AG04450 (cell line): ENCODE measurements at places on chromosomes 7 and 10. TPM values are rescaled to one million over a fixed set of nuclear protein-coding genes. Genes with fewer than 3 reads are reported as not detected.

DNA sequence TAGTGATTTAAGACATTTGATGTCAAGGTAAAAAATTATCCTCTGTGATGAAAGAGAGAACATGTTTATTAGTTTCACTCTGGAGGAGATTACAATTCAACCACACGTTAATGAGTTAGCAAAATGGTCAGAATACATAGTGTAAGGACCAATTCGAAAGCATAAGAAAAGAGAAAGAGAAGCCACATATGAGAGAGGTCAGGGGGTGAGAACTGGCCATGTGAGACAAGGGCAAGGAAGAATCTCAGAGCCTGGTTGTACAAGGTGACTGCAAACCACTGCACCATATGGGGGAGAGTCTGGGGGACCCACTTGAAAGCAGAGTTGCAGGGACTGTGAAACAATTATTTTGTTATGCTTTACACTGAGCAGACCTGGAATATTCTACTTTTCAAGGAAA, 27.7 kb upstream of the BET1 start:
- DNase-seq = no peak

The NRG3 gene
- polyA plus RNA-seq = not detected in 2 replicates

DNA sequence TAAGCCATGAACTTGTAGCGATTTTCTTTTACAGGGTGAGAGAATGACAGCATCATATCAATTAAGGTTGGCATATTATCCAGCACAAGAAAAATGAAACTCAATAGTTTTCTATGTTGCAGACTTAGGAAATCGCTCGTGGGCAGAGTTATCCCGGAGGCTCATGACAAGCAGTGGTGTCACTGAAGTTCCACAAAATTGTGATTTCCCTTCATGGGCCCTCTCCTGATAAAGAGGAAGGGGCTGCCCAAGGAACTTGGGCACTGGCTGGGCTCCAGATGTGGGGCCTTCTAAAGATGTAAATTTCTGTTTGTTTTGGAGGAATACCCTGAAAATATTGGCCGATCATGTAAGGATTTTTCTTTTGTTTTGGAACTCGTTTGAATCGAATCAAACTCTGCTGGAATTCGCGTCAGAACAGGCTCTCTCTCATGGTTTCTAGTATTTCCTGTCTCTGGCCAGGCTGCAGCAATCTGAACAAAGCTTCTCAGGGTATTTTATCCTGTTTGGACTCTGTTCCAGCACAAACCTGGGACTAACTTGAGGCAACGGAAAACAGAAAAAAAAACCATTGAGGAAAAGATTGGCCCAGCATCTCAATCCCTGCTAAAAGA, 340.6 kb upstream of the NRP1 start:
- no peak for DNase-seq

DNA sequence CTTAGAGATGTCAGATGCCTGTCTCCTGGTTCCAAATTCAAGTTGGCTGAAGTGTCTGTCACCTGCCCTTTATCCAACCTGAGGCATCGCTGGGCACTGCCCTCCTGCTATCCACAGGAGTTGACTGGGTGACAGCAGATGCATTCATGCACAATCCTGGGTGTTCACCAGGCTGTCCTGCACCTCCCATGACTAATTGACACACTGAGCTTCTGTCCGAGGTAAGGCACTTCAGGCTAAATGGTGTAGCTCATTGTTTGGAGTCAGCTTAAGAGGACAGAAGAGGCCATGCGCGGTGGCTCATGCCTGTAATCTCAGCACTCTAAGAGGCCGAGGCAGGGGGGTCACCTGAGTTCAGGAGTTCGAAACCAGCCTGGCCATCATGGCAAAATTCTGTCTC, 2.4 kb downstream of the UCMA start:
- DNase-seq = no peak

The TRIM50 gene
- not detected in 2 replicates for polyA plus RNA-seq

DNA sequence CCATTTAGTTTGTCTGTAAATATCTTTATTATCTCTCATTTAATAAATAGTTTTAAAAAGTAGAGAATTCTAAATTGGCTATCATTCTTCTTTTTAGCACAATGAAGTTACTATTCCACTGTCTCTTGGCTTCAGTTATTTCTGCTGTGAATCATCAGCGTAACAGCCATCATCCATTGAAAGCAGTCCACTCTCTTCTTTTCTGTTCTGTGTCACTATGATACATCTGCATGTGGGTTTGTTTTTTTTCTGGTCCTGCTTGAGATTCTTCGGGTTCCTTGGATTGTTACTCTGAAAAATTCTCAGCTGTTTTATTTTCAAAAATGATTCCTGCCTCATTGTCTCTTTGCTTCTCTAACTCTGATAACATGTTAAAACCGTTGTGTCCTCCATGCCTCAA, 52.5 kb downstream of the CSGALNACT2 start:
- no peak for DNase-seq

GRCh38 chr10:72270607-72271281, 3.0 kb upstream of the DDIT4 start:
- no peak for DNase-seq

GRCh38 chr7:96794063-96794462, 84.4 kb upstream of the SEM1 start:
- no peak for DNase-seq

GRCh38 chr7:129469930-129470329, 32.4 kb upstream of the SMKR1 start:
- DNase-seq = no peak

DNA sequence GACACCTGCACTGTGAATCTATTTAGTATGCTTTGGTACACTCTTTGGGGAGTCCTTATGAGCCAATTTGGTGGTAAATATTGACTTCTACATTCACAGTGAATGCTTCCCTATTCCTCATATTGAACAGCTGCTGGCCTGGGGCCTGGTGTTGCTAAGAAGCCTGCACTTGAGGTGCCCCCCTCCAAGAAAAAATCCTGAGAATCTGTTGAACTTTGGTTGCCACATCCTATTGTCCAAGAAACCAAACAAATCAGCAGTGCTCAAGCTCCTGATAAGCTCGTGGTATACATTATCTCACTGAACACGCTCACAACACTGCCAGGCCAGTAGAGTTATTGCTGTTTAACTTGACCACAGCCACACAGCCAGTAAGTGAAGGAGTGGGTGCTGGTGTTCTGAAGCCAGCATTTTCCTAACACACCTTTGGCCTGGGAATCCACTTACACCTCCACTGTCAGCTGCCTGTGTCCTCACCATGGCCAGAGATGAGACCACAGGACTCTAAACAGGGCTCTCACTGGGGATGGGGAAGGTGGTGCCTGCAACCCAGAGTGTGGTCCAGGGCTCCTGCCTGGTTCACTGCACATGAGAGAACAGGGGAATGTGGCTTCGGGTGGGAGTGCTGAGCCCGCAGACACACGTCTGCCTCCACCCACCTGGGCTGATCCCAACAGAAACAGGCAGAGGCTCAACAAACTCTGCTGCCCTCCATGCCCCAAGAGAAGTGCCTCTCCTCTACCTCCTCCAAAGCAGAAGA, 6.7 kb downstream of the DDC start:
- no peak for DNase-seq

GRCh38 chr10:785089-785860, 95.8 kb upstream of the DIP2C start:
- DNase-seq = no peak

GRCh38 chr7:47702080-47702479, 120.2 kb upstream of the TNS3 start:
- no peak for DNase-seq

- no peak for DNase-seq
Measured at GRCh38 chr10:72334196-72334824, 20.4 kb downstream of the DNAJB12 start.

GRCh38 chr10:98388101-98388655, 26.8 kb downstream of the PYROXD2 start:
- DNase-seq = no peak

GRCh38 chr10:124700293-124701037, 43.7 kb downstream of the FAM53B start:
- DNase-seq = no peak

The OPALIN gene
- not detected in 2 replicates for polyA plus RNA-seq

The DNAH11 gene
- not detected in 2 replicates for polyA plus RNA-seq

DNA sequence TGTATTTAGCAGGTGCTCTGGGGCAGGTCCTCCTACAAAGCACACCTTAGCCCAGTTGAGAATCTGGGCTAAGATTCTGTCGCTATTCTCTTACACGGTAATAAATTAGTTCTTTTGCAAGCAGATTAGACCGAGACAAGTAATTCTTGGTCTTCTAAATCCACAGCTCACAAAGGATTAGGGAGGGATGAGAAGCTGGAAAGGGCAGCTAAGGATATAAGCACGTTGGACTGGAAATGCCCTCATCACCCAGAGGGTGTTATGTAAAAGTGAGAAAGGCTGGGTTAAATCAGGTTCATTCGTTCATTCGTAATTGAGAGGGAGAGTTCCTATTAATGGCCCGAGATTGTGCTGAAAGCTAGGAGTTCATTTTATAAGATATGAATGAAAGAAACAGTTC, 41.8 kb downstream of the PFKFB3 start:
- DNase-seq = no peak

The ASB10 gene
- not detected in 2 replicates for polyA plus RNA-seq
